ENCODE measurements at places on chromosomes 5 and 9.
A peak's percentile ranks its signal among the peaks of the same experiment; 100 is the strongest.

GRCh38 chr9:137114220-137114612 lies 317 bp downstream of the DPP7 start:
- ATAC-seq, result no peak

DNA sequence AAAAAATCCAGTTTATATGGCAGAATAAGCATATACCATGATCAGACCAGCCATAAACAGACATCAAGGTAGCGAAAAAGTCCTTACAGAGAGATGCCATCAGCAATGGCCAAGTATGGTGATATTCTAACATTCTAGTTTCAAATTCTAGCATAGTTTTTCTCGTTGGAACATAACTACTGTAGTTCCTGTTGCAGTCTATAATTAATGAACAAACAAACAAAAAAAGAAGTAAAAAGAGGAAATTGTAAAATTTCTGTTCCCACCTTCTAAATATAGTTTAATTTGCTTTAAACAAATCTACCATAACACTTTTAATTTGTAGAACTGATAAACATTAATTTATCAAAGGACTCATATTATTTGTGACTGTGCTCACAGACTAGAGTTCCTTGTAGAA lies 9.9 kb upstream of the CD180 start:
- no peak for ATAC-seq

DNA sequence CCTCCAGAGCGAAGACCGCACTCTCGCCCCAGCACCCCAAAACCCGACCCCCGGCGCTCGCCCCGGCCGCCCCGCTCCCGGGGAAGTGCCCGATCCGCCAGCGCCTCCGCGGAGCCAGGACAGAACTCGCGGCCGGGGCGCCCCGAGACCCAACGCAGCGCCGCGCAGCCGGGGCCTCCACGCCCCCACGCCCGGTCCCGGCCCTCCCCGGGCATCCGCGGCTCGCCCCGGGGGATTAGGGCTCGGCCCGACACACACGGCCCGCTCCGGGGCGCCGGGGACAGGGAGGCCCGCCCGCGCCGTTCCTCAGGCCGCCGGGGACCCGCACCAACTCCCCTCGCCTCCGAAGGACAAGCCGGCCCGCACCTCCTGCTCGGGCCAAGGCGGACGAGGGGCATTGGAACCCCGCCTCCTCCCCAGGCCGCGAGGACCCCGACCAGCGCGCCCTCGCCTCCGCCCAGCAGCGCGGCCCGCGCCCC lies 544 bp downstream of the FNBP1 start:
- ATAC-seq, result peak; percentile 21

DNA sequence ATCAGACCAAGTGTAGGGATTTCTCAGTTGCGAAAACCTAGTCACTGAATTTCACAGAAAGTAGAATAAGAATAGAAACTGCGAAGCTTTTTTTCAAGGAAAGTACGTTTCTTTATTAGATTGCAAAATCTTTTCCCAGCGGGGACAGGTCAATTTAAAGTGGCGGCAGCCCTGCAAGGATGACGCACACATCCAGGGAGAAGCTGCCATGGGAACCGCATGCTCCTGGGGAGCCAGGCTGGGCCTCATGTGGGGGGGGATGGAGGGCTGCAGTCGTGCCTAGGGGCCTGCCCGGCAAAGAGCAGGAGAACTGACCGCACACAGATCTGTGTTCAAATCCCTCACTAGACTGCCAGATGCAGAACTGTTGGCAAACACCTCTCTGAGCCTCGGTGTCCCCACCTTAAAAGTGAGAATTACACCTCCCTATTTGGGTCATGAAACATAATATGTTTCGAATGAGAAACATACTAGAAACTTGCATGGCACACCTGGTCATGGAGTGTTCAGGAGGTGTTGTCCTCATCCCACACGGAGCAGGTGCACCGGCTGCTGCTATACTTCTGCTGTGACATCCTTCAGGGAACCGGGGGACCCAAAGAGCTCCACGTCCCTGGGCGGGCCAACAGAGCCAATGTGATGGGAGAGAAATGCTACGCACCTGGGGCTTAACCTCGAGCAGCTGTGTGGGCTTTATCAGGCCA lies 127.8 kb upstream of the PHYKPL start:
- no peak for ATAC-seq

GRCh38 chr5:97044052-97044451 lies 98.4 kb downstream of the LIX1 start:
- peak; percentile 77 for ATAC-seq

- no peak for ATAC-seq
Observed at GRCh38 chr5:83914662-83915418, 194.2 kb upstream of the HAPLN1 start.

GRCh38 chr5:360257-361027 lies 38.9 kb downstream of the AHRR start:
- ATAC-seq, result no peak

- ATAC-seq, result no peak
Observed at GRCh38 chr5:76901522-76901921, 51.3 kb upstream of the CRHBP start.

DNA sequence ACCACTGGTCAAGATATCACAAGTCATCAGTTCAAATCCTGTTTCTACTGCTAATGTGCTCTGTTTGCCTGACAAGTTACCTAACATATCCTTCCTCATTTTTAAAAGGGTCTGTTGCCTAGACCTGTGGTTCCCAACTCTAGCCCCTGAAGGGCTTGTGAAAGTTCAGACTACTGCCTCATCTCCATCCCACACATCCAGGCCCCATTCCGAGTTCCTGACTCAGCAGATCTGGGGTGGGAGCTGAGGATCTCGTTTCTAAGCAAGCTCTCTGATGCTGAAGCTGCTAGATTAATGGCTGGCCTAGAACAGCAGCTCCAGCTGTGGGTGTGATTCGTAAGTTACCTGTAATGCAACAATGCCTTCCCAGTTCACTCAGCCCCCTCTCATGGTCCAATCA lies 32.5 kb downstream of the S1PR3 start:
- no peak for ATAC-seq

Data from motor neuron (in vitro differentiated cells).